ENCODE measurements at places on chromosomes 11 and 22. TPM values are rescaled to one million over a fixed set of nuclear protein-coding genes. Genes with fewer than 3 reads are reported as not detected.

The HSPA8 gene
- 1,677 TPM for total RNA-seq

The EIF1AD gene
- total RNA-seq = 39.8 TPM

The ALX4 gene
- total RNA-seq = 1.9 TPM

The ADORA2A gene
- total RNA-seq = 0.92 TPM

The ACR gene
- not detected for total RNA-seq

The API5 gene
- 63.2 TPM for total RNA-seq

The PRODH gene
- 1.2 TPM for total RNA-seq

The CDC45 gene
- 23.6 TPM for total RNA-seq

The DGAT2 gene
- total RNA-seq = 1.5 TPM

The PKNOX2 gene
- 0.02 TPM for total RNA-seq

The NXPE1 gene
- total RNA-seq = not detected

The FLRT1 gene
- total RNA-seq = 0.05 TPM

The C11orf97 gene
- not detected for total RNA-seq

The EWSR1 gene
- 211 TPM for total RNA-seq

The HEPN1 gene
- total RNA-seq = not detected

The APOC3 gene
- not detected for total RNA-seq

The CYP2D6 gene
- total RNA-seq = 0.32 TPM

The SLC39A13 gene
- total RNA-seq = 57.6 TPM

The GLYAT gene
- total RNA-seq = not detected

The MYBPC3 gene
- total RNA-seq = 0.10 TPM

The LRRN4CL gene
- 0.08 TPM for total RNA-seq

The APOL6 gene
- 1.7 TPM for total RNA-seq

The LINC01488 gene
- not detected for total RNA-seq

The OTOG gene
- not detected for total RNA-seq

The NLRP14 gene
- not detected for total RNA-seq

The EFCAB6 gene
- 0.42 TPM for total RNA-seq

The ZNRD2 gene
- 76.9 TPM for total RNA-seq

The TRPM5 gene
- total RNA-seq = not detected

The PYGM gene
- total RNA-seq = 0.52 TPM

The SHANK2 gene
- 8.6 TPM for total RNA-seq
